ENCODE measurements at places on chromosomes 6 and 20.

DNA sequence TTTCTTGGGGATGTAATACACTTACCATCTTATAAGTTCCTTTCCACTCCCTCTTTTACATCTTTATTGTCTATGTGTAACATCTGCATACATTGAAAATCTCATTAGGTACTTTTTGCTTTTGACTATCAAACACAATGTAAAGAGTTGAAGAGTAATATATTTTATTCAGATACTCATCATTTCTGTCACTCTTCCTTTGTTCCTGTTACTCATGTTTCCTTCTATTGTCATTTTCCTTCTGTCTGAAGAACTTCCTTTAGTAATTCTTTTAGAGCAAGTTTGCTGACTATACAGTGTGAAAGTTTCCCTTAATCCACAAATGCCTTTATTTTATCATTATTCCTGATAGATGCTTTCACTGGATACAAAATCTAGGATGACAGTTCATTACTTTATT is 339.8 kb downstream of the SOX4 start:
- DNase-seq: no peak

- DNase-seq: no peak
Observed at GRCh38 chr20:36854348-36855240, 21.3 kb upstream of the TLDC2 start.

- no peak for DNase-seq
Observed at GRCh38 chr6:125511809-125512396, 210.1 kb upstream of the HDDC2 start.

- no peak for DNase-seq
Observed at GRCh38 chr6:137810554-137811120, 56.4 kb upstream of the TNFAIP3 start.

- no peak for DNase-seq
Observed at GRCh38 chr20:25039697-25040437, 18.1 kb downstream of the ACSS1 start.

- DNase-seq: no peak
Observed at GRCh38 chr20:50337521-50338466, 147.2 kb downstream of the CEBPB start.

GRCh38 chr20:9838378-9839295 is at the start of gene PAK5:
PAK5 (minus strand) TSS chr20:9839076; CDS start chr20:9644328, 194,748 bp downstream.
- DNase-seq: no peak
